Calu3 (cell line): ENCODE measurements at places on chromosomes 6 and 20. TPM values are rescaled to one million over a fixed set of nuclear protein-coding genes. Genes with fewer than 3 reads are reported as not detected.
A peak's percentile ranks its signal among the peaks of the same experiment; 100 is the strongest.

- no peak for DNase-seq
Measured at GRCh38 chr6:125815080-125815910, 24.5 kb downstream of the NCOA7 start.

GRCh38 chr20:21167261-21167660 lies 41.4 kb downstream of the KIZ start:
- DNase-seq: no peak

GRCh38 chr20:20303742-20304141 lies 64.2 kb upstream of the INSM1 start:
- no peak for DNase-seq

DNA sequence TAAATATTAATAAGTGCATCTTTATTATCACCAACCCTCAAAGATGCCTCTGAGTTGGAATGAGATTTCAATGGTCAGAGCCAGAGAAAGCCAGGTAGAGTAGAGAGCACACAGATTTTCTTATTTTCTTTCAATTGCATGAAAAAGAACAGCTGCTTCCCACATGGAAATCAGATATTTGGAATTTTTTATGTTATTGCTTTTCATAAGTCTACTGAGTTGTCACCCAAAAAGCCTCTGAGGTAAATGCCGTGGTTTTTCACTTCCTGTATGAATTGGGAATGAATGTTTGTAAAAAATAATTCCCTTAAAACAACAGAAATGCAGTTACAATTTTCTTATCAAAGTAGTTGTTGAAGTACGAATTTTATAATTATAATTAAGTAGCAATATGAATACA lies 563.1 kb downstream of the RFPL4B start:
- no peak for DNase-seq

DNA sequence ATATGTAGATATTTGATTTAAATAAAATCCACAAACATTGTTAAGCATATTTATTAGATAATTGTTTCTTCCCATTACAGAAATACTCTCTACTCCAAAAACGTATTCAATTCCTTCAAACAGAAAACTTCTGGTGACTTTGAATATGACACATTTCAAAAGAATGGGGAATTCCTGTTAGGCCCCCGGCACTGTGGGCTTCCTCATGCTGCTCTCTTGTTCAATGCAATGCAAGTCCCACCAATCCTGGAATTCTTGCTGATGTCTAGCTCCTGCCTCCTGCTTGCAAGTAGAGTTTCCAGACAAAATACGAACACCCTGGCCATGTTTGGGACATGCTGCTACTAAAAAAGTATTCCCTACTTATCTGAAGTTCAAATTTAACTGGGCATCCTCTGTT lies 544.1 kb downstream of the QKI start:
- DNase-seq: peak; percentile 23

DNA sequence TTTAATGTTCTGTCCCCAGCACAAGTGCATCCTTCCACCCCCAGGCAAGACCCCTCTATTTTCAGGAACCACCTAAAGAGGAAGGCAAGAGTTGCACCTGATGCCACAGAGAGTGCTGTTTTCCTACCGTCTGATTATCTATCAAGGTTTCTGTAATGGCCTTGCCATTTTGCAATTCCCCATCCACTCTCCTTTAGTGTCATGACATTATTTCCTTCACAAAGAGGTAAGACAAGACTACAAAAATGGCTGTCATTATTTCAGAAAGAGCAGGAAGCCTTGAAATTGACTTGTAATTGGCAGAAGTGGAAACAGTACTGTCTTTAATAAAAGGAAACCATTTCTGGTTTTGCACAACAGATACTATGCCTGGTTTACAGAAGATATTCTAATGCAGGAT lies 426.7 kb downstream of the PTPRT start:
- no peak for DNase-seq

GRCh38 chr6:89350281-89350966 lies 2.1 kb downstream of the UBE2J1 start:
- no peak for DNase-seq

DNA sequence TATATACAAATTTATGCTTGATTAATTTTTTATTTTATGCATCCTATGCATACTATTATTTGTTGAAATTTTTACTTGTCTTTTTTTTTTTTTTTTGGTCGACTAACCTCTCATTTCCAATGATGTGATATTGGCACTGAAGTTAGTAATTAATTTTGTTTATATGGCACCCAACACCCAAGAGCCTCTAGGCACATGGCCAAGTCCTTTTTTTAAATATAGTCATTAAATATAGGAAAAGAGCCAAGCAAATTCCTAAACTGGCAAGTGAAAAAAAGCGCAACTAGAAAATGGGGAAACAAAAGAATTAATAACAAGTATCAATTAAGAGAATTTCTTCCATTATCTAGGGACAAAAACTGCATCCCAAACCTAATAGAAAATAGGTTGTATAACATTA lies 85.5 kb upstream of the HS3ST5 start:
- DNase-seq: no peak

- no peak for DNase-seq
Measured at GRCh38 chr6:22367346-22367745, 70.5 kb upstream of the PRL start.

GRCh38 chr6:149384464-149384863 lies 15.6 kb upstream of the SUMO4 start:
- no peak for DNase-seq

DNA sequence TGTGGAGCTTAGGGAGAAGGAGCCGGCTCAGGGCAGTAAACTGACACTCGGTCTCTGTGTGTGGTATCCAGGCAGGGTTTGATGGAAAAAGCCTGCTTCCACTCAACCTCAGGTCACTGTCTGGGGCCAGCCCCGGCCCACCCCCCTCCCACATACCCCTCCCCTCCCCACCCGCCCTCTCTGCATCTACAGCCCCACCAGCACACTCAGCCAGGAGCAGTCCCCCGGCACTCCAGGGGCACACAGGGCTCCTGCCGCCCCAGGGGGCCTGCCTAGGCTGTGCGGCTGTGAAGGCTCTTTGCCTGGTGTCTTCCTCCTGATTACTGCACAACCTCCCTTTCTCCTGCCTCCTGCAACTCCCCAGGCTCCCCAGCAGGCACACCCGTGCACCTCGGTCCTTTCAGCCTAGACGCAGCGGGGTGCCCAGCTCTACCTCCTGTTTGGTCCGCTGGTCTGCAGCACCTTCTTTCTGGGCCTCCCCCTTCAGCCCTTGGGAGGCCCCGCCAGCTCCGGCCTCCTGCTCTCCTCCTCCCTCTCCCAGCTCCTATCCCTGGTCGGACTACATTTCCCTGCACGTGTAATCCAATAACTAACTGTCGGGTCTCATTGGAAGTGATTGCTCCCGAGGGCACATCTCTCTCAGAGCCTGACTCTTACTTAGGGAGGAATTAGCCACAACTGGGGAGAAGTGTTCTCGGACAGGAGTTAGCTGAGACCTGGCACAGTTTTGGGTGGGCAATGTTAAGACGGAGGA lies 1.3 kb upstream of the FOXF2 start:
- DNase-seq: no peak

DNA sequence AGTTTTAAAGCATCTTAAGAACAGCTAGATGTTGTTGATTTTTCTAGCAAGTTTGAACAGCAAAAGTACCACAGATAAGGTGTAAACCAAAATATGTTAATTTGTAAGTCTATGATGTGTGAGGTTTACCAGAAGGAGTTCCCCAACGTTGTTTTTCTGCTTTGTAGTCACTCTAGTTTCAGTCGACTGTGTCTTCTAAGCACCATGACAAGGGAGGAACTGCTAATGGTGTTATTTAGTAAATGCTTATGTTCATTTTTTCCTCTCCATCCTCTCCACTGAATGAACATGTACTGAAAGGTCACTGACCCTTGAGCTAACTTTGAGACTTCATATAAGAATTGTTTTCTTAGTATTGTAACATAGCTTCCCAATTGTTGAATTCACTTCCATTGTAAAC lies 3.0 kb downstream of the ENPP3 start:
- DNase-seq: no peak

DNA sequence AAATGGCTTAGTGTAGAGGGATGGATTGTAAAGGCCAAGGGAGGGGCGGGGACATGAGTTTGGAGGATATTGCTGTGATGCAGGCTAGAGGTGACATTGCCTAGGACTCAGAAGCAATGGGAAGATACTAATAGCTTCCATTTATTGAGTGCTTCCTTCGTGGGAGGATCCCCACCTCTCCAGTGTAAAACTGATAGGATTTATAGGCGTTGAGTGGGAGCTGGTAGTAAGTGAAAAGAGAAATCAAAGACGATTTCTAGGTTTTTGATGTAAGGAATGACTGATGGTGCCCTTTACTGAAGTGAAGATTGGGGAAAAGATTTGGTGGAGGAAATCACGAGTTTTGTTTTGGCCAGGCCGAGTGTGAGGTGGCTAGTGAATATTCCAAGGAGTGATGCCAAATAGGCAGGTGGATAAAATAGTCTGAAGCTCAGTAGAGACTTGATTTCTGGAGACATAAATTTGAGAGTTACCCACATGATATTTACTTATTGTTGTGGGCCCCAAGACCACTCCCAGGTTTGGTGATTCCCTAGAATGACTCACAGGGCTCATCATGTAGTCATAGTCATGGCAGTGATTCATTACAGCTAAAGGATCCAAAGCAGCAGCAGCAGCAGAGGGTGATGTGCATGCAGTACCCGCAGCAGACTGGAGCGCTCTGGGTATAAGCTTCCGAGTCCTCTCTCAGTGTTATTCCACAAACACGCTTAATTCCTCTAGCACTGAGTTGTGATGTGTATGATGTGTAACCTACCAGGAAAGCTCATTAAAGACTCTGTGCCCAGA lies 10.2 kb downstream of the RPRD1B start:
- no peak for DNase-seq

- no peak for DNase-seq
Measured at GRCh38 chr6:128505603-128506002, 14.8 kb downstream of the PTPRK start.

DNA sequence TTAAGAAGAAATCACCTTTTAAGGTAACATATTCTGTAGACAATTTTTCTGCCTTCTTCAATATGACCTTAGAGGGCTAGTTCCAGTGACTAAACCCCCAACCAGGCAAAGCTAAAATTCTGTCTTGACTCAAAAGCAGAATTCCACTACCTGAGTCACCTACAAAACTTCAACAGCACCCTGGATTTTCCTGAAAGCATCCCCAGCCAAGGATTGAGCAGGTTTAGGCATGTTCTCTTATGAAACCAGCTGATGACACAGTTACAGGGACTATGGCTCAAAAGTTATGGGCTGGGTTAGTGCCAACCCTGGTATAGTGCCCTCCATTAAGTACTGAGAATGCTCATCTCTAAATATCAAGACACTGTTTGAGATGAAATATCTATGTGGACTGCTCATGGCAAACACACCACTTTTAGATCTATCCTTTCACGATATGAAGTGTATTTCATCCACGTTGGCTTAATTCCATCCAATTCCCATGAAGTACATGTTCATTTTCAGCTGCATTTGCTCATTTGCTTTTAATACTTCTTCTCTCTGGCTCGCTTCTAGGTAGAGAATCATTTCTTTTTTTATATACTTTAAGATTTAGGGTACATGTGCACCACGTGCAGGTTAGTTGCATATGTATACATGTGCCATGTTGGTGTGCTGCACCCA lies 53.6 kb upstream of the TNFAIP3 start:
- DNase-seq: no peak

- no peak for DNase-seq
Measured at GRCh38 chr6:37479266-37479854, 20.3 kb downstream of the CCDC167 start.

- peak; percentile 56 for DNase-seq
Measured at GRCh38 chr20:41650231-41650948, 32.2 kb upstream of the CHD6 start.

- no peak for DNase-seq
Measured at GRCh38 chr6:163250116-163250515, 164.4 kb upstream of the QKI start.

DNA sequence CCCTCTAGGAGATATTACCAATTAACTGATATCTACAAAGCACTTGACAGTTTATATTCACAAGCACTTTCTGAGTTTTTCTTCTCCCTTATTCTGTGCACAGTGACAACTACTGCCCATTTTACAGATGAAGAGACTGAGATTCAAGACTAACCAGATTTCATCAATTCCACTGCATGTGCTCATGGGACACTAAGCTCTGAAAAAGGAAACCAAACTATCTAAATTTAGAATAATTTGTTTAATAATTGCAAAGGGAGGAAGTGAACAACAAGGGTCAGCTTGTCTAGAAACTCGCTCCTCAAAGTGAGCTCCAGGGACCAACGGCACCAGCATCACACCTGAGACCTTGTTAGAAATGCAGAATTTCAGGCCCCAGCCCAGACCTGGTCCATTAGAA lies 50.8 kb upstream of the MYLIP start:
- no peak for DNase-seq

- DNase-seq: no peak
Measured at GRCh38 chr6:16706029-16706428, 55.2 kb downstream of the ATXN1 start.

DNA sequence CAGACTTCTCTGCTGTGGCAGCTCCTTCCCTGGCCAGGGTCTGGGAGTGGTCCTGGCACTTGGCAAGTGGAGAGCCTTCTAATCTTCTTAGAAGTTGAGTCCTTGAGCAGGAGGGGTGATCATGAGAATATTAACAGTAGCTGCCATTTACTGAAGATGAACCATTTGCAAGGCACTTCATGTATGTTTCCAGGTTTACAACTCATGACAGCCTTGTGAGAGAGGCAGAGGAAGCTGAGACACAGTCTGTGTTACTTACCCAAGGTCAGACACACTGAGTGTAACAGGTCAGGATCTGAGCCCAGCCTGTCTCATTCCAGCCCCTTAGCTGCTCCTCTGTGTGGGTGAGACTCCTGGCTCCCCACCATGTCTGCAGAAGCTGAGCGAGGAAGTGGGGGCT lies 45.5 kb upstream of the SRF start:
- DNase-seq: no peak

GRCh38 chr6:23587582-23587981 lies 538.4 kb upstream of the NRSN1 start:
- no peak for DNase-seq

- no peak for DNase-seq
Measured at GRCh38 chr6:33958526-33959328, 154.9 kb upstream of the MLN start.

GRCh38 chr6:150596439-150596838 lies 3.2 kb upstream of the PLEKHG1 start:
- no peak for DNase-seq

GRCh38 chr6:109024784-109025183 lies 69.9 kb downstream of the SESN1 start:
- no peak for DNase-seq

GRCh38 chr6:88266126-88266525 lies 100.0 kb upstream of the CNR1 start:
- DNase-seq: no peak

GRCh38 chr6:133236932-133237331 lies 4.2 kb upstream of the EYA4 start:
- DNase-seq: no peak

GRCh38 chr6:13511913-13512717 lies 24.7 kb upstream of the GFOD1 start:
- DNase-seq: no peak

Gene MCCD1
- total RNA-seq: not detected in 2 replicates

Gene DDR1
- total RNA-seq: 489 and 580 TPM in 2 replicates

Gene BPIFB1
- total RNA-seq: 8.5 and 9.2 TPM in 2 replicates

Gene CPXM1
- 0.14 and 0.29 TPM in 2 replicates for total RNA-seq

Gene TREM1
- total RNA-seq: 1.2 and 1.4 TPM in 2 replicates

Gene B3GAT2
- 0.09 and 0.10 TPM in 2 replicates for total RNA-seq

Gene GSTA2
- not detected in 2 replicates for total RNA-seq

Gene KCNK15
- total RNA-seq: 1.5 and 4.8 TPM in 2 replicates

Gene PPP1R3G
- total RNA-seq: 0.07 and 0.20 TPM in 2 replicates

Gene PNPLA1
- total RNA-seq: 0.19 and 0.20 TPM in 2 replicates

Gene THEMIS
- total RNA-seq: not detected in 2 replicates
